ENCODE measurements at places on chromosomes 3 and 15.

DNA sequence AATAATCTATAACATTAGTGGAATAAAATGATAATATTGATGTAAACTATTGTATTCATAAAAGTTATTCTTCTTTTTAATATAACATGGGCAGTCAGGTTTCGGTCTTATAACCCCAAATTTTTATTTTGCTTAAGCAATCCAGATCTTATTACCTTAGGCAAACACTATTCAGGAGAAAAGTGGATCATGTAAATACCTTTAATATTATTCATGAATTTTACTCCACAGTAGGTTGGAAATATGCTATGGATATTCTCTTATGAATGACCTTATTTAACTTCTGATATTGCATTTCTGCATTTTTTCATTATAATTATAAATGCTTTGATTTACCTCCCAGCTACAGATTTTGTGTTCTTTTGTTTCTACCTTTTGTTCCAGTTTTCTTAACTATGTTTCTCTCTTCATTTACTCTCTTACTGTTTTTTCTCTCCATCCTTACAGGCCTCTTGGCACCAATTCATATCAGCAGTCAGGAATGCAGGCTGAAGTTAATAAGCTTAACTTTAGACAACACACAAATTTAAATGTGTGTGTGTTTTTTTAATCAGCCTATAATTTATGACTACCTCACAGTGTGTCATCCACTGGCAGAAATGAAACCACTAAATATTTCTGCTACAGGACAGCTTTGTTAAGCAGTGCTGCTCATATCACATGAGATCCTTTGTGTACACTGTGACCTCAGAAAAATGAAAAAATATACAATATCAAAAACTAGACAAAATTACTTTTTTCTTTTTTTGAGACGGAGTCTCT, 111.0 kb downstream of the NSUN3 start:
- DNase-seq = no peak

DNA sequence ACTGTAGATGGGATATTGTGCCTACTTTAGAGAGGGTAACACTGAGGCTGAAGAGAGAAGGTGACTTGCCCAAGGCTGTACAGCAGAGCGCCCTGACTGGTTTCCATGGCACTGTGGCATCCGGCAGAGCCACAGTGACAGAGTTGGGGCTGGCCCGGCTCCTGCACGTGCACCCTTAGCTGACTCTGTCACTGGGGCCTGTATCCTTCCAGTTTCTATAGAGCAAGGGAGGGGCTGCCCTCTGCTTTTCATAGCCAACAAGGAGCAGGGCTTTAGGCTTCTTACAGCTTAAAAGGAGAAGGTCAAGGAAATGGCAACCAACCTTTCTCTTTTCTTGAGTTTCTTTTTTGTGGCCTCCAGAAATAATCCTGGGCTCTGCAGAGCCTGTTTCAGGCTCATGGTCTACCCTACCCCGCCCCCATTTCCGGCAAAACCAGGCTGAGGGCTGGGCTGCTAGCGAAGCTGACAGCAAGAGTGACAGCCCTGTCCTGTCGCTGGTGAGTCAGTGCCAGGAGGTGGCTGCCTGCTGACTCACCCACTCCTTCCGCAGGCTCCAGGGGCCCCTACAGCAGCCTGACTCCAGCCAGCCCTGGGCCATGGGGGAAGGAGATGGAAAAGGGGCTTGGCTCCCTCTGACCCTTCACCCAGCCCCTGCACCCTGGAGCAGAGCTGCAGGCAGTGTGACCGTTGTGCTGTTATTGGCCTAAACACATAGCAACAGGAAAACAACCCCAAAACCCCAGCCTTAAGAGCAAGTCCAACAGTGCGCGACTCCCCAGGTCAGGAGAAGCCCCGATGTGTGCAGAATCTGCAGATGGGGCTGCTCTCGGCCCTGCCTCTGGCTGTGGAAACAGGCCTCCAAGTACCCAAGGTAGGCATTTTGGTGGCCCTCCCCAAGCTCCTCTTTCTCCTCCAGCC, 29.8 kb downstream of the SLC6A6 start:
- peak; percentile 92 for DNase-seq

DNA sequence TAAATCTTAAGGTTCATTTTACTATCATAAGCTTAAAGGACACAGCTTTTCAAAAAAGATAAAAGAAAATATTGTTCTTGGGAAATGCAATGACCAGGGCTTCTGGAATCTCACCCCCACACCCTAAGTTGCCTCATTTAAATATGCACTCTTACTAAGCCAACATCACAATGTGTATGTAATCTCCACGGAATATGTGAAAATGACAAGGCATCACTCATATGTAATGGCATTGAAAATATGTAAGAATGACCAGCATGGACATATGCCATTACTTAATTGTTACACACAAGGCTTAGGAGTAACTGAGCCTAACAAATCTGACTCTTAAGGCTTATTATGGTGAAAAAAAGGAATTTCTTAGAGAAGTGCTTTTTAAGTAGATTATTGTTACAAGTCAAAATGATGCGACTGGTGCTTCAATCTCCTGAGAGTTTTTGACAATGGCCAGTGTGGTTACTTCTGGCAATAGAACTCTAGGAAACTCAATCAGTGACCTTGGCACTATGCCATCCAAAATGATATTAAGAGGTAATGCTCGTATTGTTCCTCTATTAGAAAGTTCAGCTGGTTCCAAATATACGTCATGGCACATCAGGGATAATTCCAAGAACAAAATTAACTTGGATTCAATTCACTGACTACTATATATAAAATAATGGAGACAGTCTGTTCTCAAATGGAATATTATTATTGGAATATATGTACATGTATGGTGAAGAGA, 290.0 kb upstream of the PLSCR5 start:
- DNase-seq = no peak

- DNase-seq = peak; percentile 4
Measured at GRCh38 chr3:134978658-134979057, 183.6 kb downstream of the EPHB1 start.

DNA sequence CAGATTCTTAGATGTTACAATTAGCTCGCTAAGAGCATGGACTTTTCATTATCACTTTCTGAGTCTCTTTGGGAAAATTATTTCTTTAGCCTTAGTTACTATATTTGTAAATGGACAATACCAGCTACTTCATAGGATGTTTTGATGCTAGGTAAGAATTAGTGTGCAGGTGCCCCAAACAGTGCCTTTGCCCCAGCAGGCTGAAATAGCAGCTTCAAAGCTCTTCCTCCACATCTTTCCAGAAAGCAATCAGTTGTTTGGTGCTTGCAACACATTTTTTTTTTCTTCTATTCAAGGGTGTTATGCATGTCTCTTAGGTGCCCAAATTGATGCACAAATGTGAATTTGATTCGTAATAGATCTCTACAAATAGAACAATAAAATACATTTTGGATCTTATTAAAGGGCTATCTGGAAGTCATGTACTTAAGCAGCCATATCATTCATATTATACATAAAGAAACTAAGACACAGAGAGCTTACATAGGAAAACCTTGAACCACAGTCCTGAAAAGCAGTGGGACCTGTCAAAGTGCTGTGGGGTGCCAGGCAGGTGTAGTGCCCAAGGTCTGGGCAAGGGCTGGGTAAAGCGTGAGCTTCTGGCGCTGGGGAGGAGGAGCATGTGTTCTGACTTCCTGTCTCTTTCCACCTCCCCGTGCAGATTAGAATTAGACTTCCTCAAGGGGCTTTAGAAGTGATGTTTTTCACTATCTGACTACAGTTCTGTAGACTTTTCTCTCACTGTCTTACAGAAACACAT, 62.9 kb downstream of the FNDC3B start:
- no peak for DNase-seq

DNA sequence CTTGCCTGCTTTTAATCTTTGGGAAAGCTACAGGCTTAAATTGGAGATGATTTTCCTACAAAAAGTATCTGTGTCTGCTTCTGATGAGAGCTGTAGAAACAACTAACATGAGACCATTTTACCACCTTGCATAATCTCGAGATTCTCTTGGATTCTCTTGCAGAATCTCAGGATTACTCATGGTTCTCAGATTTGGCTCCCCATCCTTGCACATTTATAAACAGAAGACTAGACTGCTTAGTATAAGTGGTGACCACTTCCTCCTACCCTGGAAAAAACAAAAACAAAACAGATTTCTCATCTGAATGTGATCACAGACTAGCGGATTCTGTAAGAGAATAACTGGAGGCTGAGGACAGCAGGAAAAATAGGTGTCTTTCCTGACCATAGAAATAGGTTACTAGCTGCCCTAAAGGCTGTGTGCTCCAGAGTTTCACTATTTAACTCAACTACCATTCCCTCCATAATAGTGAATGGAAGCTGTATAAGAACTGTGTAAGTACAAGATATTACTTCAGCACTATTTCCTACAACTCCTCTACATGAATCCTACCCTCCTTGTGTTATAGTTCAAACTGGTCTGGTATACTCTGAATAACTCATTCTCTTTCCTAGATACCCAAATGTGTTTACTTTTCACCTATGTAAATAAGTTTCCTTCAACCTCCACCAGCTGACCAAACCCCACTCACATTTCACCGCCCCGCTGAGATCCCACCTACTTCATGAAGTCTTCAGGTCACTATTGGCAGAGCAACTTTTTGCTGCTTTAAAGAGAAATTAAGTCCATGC, 122.2 kb upstream of the C2CD4B start:
- DNase-seq = no peak

GRCh38 chr15:25709437-25710159, 153.5 kb downstream of the ATP10A start:
- no peak for DNase-seq

GRCh38 chr3:194087995-194088855, 47.7 kb upstream of the HES1 start:
- DNase-seq = no peak

GRCh38 chr3:78901544-78901943, 866.3 kb downstream of the ROBO1 start:
- no peak for DNase-seq

DNA sequence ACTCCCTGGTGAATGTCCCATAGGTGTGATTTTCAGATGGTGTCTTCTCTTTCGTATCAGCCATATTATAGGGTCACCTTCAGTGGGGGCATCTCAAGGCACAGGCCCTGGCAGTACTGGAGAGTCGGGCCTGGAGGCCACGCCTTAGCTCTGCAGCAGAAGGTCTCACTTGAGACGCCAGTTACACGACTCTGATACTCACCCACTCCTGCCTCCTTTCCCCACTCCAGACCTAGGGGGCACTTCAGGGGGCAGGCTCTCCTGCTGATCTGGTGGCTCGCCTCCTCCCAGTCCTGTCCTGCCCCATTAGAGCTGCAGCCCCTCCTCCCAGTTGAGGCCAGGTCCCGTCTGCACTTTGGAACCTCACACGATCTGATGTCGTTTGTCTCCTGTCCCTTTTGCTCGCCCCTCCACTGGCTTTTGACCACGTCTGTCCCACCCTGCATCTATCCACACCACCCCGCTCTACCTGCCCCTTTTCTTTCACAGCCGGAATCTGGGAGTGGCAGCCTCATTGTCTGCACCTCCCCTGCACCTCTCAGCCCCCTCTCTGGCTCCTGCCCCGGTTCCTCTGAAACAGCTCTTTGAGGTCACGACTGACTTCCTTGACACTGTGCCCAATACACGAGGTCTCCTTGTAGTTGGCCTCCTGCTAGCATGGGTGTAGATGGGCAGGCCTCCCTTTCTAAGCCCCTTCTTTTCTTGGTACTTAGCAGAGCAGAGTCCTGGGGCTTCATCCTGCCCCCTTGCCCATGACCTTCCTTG, 181.9 kb downstream of the NSMCE3 start:
- no peak for DNase-seq

- DNase-seq = peak; percentile 73
Measured at GRCh38 chr15:91867581-91868026, 14.1 kb downstream of the SLCO3A1 start.

DNA sequence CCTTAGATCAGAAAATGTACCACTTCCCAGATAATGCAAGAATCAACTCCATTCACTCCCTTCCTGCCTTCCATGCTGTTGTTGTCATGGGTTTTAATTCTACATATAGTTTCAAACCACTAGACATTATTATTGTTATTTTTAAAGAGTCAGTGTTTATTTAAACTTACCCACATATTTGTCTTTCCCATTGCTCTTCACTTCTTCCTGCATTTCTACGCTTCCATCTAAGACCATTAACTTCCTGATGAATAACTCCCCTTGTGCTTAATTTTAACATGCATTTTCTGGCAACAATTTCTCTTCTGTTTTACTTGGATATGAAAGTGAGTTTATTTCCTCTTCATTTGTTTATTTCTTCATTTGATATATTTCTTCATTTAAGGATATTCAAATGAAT, 127.1 kb upstream of the FHIT start:
- DNase-seq = no peak

DNA sequence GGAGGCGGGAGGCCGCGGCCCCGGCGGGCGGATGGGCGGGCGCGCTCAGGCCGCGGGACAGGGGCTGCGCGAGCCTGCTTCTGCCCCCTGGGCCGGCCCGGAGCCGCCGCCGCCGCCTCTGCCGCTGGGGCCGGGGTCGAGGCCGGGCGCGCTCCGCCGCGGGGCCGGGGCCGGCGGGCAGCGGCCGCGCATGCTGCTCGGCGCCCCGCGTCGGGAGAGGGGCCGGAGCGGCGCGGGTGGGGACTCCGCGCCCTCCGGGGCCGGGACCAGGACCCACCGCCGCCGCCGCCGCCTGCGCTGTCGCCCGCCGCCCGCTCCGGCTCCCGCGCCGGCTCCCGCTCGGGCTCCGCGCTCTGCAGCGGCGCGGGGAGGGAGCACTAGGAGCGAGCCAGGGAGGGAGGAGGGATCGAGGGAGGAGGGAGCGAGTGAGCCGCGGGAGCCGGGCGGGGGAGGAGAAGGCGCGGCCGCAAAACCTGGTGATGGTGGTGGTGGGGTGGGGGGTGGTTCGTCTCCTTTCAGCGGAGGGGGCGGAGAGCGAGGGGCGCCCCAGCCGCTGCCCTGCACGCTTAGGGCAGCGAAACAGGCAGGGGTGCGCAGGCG, at the start of gene LINGO1:
TSS of gene LINGO1 (minus strand) at position 379 of the 600 bp plus-strand sequence. CDS start 597 bp downstream, outside the sequence.
- DNase-seq = no peak

GRCh38 chr3:146308222-146308621, 57.3 kb upstream of the PLSCR4 start:
- no peak for DNase-seq

DNA sequence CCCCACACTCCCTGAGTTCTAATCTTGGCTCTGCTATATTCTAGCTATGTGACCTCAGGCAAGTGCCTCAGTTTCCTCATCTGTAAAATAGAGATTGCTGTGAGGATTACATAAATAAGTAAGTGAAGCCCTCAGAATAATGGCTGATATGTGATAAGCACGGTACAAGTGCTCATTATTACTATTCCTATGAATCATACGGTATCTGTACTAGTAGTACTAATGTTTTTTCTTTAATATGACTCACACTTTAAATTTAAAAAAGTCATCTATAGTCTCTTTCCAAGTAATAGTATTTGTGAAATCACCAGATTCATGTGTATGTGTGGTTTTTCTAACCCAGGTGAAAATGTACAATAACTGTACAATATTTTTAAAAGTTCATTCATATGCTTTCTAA, 58.7 kb downstream of the CLDN11 start:
- no peak for DNase-seq
